ENCODE measurements at places on chromosomes 16 and 17. TPM values are rescaled to one million over a fixed set of nuclear protein-coding genes. Genes with fewer than 3 reads are reported as not detected.

Gene MILR1
- total RNA-seq = 10.4 TPM

Gene HOXB3
- 4.2 TPM for total RNA-seq

Gene BAIAP3
- 1.0 TPM for total RNA-seq

Gene HSPB9
- not detected for total RNA-seq

Gene AXIN2
- total RNA-seq = 19.8 TPM

Gene MYO15B
- total RNA-seq = 43.8 TPM

Gene TBC1D3G
- not detected for total RNA-seq

Gene CDIP1
- total RNA-seq = 7.8 TPM

Gene PDILT
- not detected for total RNA-seq

Gene HSF4
- total RNA-seq = 3.7 TPM

Gene ATXN2L
- total RNA-seq = 9.9 TPM

Gene SP6
- total RNA-seq = under 0.01 TPM

Gene GLG1
- 97.1 TPM for total RNA-seq

Gene MYH2
- total RNA-seq = 43.8 TPM

Gene PROCA1
- total RNA-seq = 0.52 TPM

Gene GP2
- not detected for total RNA-seq

Gene OR3A2
- total RNA-seq = 1.6 TPM

Gene LONP2
- 44.4 TPM for total RNA-seq

Gene CMTM2
- total RNA-seq = not detected

Gene PIMREG
- 6.3 TPM for total RNA-seq

Gene KRT23
- 0.52 TPM for total RNA-seq

Gene HLF
- total RNA-seq = 4.7 TPM

Gene ZPBP2
- total RNA-seq = not detected

Gene RCVRN
- not detected for total RNA-seq

Gene SLC12A3
- total RNA-seq = not detected

Measured in skeletal muscle tissue (tissue), 5 donors.